ENCODE measurements at places on chromosomes 13 and 19.
A peak's percentile ranks its signal among the peaks of the same experiment; 100 is the strongest.

DNA sequence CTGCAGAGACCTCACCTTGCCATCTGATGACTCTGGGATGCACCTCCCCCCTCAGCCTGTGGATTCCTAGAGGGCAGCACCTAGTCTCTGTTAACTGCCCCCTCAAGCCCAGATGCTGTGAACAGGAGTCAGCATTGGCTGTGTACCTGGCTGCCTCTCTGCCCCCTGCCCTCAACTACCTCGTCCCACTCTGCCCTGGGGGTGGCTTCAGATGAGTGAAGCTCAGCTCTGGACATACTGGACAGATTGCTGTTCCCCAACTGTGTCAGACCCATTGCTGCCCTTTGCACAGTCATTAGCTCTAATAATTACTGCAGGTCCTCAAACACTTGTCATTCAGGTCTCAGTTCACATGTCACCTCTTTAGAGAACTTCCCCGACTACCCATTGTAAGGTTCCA lies 182.1 kb upstream of the TSHZ3 start:
- no peak for DNase-seq

- DNase-seq, result no peak
Measured at GRCh38 chr19:13078897-13079541, 23.6 kb downstream of the LYL1 start.

GRCh38 chr19:33558856-33559255 lies 37.3 kb upstream of the PEPD start:
- DNase-seq, result no peak

DNA sequence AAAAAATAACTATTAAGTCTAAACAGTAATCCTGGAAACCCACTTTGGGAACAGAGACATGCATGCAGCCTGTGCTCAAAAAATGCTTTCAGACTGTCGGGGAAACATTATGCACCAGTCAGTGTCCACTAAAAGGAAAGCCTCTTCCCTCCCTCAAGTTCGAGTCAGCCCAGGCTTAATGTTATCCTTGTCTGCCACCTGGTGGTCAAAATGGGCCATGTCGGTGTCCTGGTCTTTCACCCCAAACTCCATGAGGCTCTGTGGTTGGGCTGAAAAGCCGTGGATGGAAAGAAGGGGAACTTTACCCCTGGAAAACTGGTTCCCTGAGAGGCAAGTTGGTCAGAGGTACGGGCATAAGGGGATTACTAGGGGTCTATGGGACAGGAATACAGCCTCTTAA lies 88.4 kb upstream of the ZNF492 start:
- peak; percentile 5 for DNase-seq

DNA sequence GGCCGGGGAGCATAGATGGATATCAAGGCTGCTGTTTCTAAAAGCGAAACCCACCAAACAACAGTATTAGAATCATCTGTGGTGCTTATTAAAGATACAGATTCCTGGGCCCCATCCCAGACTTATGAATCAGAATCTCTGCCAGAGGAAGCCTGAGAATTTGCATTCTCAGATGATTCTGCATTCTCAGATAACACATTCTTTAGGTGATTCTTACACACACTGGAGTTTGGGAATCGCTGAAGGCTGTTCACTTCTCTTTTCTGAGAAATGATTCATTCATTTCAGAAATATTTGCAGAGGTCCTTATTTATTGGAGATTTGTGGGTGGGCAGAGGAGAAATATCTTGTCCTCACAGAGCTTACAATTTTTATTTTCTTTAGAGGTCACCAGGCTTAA lies 24.4 kb downstream of the ALOX5AP start:
- no peak for DNase-seq

GRCh38 chr13:97174638-97175037 lies 47.5 kb upstream of the MBNL2 start:
- DNase-seq, result no peak

DNA sequence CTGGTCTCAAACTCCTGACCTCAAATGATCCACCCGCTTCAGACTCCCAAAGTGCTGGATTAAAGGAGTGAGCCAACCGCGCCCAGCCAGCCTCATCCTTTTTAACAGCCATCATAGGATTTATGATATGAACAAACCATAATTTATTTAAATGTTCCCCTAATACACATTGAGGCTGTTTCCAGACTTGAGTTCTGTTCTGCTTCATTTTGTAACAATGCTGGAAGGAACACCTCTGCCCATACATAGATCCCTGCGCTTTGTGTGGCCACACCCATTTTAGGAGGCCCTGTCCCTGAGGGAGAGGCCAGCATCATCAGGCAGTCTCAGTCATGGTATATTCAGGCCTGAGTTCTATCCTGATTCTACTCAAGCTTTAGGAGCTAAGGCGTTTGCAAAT lies 35.9 kb downstream of the TPT1 start:
- DNase-seq, result no peak

- no peak for DNase-seq
Measured at GRCh38 chr19:55447421-55448174, 4.5 kb upstream of the SHISA7 start.

DNA sequence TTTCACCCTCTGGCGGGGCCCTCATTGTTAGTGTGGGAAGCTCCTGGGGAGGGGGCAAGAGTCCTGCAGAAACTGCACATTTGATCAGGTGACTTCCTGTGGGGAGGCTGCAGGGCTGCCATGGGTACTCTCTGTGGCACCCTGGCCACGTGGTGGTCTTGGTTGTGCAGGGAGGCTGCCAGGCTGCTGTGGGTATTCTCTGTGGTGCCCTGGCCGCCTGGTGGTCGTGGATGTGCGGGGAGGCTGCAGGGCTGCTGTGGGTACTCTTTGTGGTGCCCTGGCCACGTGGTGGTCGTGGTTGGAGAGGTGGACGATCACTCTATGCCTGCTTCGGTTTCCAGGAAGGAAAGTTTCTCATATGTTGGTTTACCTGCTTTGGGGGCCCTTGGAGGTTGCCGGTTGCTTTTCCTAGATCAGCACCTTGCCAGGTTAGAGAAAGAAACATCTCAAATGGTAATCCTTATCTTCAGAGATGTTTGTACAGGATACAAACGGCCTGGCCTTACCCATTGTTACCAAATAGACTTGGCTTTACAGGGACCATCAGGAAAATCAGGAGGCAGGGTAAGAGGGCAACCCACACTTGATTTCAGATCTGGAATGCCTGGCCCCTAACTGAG lies 22.9 kb downstream of the TEX29 start:
- DNase-seq, result no peak

- DNase-seq, result no peak
Measured at GRCh38 chr13:102757006-102757405, 16.6 kb downstream of the TEX30 start.

DNA sequence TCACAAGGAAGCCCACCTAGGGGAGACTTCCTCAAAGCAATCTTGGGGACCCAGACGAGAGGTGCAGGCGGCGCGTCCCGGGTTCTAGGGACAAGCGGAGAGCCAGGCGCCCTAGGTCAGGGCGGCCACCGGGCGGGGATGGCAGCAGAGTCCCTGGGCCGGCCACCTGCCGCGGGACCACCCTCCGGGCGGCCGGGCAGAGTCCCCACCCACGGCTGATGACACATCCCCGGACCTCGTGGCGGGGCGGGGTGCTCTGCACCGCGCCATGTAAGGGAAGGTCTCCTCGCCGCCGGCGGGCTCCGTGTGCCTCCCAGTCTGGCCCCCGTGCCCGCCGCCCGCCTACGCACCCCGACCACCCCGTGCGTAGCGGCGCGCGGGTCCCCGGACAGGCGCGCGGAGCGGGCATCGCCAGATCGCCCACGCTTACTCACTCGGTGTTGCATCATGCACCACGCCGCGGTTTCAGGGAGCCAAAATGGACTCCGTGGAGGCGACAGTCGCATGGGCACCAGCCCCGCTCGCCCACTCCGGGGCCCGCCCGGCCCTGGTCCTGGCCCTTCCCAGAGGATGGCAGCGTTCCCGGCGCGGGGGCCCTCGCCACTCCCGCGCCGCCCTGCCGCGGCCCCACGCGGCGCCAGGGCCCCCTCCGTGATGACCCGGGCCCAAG lies 643 bp downstream of the SLC7A1 start:
- peak; percentile 47 for DNase-seq

DNA sequence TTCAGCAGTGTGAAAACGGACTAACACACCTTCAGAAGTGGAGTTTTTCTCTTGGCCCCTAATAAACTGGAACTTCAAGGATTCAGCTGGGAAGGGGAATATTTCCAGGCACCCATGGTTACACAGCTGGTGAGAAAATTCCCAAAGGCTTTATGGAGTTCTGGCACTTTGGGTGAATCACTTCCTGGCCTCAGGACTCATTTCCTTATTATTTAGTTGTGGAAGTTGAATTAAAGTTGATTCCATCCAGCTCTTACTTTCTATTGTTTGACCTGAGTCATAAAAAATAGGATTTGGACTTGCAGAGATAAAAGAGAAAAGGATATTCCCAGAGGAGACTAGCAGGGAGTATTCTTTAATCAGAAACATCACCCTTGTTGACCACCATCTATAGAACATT lies 882.1 kb downstream of the UQCRFS1 start:
- DNase-seq, result no peak

- DNase-seq, result peak; percentile 42
Measured at GRCh38 chr13:46181840-46182490, at the start of gene LCP1. Gene LCP1 (minus strand): TSS chr13:46182177. CDS start chr13:46159662, 22,515 bp downstream.
